ENCODE measurements at places on chromosomes 5 and 9.

DNA sequence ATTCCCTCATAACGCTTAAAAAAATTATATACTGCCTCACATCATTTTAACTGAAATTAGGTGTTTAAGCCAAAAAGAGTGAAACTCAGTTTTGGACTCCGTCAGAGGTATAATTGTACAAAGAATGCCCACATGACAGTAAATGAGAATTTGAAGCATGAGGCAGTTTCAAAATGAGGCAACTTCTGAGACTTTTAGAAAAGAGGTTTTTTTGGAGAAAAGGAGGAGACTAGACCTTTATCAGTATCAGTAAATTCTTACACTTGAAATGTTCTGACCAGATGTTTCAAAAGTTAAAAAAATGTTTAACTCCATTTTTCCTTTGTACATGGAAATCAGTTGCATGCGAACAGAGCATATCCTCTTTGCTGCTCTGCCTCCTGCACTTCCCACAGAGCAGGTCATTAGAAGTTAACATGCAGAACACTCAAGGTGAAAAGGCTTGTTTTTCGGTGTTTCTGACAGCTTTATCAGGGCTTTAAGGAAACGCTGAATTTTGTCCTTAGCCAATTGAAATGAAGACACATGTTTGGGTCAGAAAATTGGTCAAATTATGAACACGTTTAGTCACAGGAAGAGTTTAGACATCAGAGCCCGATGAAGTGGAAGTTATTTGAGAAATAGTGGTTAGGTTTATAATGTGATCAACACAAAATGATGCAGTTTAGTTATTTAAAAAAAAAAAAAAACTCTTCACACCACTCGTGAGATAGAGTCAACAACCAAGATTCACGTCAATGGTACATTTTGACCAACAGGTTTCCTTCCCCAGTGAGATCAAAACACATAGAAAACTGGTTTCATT lies 59.5 kb downstream of the PIK3R1 start:
- no peak for DNase-seq

- DNase-seq: no peak
Observed at GRCh38 chr5:137312011-137312410, 187.1 kb downstream of the SPOCK1 start.

DNA sequence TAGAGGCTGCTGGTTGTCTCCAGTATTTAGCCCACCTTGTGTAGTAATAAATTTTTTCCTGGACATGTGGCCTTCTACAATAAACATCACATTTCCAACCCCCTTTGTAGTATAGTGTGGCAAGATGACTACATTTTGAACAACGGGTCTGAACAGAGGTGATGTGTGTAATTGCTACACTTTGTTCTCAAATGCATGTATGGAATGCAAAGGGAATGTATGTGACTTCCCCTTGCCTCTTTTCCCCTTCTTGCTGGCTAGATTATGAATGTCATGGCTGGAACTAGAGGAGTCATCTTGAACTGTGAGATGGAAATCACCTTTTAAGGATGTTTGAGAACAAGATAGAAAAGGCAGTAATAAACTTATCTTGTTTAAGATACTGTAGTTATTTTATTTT lies 54.5 kb downstream of the PRR16 start:
- no peak for DNase-seq

DNA sequence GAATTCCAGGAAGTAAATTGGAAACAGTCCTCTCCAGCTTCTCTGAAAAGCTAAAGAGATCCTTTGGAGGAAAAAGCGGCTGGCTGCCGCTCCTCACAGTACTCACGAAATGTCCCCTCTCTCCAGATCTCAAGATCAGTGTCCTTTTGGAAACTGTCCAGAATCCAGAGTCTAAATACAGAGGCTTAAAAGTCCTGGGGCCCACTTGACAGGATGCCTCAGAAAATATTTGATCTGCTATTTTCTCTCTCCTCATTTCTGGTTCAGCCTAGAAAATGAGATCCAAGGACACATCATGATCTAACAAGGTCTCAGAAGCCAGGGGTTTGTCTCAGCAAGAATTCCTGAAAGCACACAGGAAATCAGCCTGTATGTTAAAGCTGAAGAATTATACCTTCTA lies 7.2 kb downstream of the C1QTNF2 start:
- DNase-seq: no peak

- no peak for DNase-seq
Observed at GRCh38 chr5:170135796-170136490, 30.2 kb downstream of the FOXI1 start.

DNA sequence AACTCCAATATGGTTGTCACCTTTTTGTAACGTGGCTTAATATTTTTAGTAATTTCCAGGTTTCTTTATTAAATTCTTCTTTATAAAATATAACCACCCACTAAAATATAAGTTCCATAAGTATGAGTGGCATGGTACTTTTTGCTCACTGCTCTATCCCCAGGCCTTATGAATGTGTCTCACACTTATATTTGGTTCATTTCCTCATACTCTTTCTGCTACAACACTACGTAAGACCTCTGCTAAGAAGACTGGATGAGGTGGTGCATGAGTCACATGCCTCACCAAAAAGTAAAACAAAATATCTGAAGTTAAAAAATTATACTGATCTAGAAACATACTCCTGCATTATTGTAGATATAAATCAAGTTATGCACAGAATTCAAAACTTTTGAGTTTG lies 400.9 kb downstream of the HCN1 start:
- no peak for DNase-seq

- no peak for DNase-seq
Observed at GRCh38 chr9:124453586-124454191, 3.4 kb downstream of the ADGRD2 start.

DNA sequence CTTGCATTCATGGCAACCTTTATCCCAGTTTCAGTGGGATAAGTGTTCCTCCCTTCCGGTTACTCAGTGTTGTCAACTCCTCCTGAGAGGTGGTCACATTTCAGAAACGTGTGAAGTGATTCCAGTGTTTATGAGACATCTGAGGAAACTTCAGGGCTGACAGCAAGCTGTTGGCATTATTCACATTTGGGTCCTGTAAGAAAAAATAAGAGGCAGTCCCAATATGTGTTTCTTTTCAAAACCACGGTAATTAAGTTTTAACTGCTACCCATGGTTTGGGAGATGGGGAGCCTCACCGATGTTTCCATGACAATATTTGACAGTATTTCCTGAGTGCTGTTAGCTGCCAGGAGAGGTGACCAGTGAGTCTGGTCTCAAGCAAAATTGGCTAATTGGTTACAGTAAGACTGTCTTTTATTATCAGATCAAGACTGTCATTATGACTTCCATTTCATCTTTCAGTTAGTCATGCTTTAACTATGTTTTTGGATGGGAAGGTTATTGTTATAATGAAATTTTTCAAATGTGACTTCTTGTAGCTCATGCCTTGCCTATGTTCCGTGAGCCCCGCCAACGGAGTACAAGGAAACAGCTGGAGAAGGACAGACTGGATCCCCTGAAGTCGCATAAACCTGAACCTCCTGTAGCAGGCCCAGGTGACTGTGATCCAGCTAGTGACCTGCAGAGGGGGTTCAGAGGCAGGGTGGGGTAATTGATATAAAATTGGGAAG lies 115.3 kb downstream of the GDNF start:
- no peak for DNase-seq

DNA sequence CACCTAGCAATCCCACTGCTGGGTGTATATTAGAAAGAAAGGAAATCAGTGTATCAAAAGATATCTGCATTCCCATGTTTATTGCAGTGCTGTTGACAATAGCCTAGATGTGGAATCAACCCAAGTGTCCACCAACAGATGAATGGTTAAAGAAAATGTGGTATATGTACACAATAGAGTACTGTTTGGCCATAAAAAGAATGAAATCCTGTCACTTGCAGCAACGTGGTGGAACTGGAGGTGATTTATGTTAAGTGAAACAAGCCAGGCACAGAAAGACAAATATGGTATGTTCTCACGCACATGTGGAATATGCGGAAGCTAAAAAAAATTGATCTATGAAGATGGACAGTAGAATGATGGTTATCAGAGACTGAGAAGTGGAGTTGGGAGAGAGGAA lies 221.6 kb upstream of the DAP start:
- no peak for DNase-seq

- no peak for DNase-seq
Observed at GRCh38 chr5:116320486-116320885, 235.7 kb downstream of the COMMD10 start.

DNA sequence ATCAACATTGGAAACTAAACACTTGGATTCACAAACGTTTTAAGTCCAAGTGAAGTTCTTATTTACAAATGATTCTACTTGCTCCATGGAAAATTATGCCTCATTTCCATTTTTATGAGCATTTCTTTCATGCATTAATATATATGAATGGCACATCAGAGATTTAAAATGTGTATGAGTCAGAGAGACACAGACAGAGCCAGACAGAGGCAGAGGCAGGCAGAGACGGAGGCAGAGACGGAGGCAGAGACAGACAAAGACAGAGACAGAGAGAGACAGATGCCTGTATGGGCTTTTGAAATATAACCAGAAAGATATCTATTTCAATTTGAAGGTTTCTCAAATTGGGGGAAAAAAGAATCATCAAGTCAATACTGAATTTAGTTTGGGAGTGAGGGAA lies 649.0 kb downstream of the PTPRD start:
- no peak for DNase-seq

DNA sequence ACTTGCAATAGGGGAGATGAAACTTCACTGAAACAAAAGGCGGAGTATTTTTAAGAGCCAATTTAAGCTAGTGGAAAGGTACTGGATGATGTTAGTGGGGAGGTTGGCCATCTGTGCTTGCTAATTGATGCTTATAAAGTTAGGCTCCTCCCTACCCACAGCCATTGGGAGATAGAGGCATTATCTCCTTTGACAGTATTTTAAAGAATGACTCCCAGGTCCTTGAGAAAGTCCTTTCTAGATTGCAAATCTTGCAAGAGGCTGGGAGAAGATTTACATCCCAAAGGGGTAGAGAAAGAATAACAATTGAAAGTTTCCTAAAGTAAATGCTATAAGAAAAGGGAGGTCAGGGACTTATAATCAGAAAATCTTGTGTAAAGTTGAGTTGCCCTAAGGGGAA lies 282.6 kb downstream of the BRINP1 start:
- no peak for DNase-seq

GRCh38 chr9:6409811-6410210 lies 3.2 kb upstream of the UHRF2 start:
- DNase-seq: no peak

GRCh38 chr5:57009811-57010210 lies 57.9 kb upstream of the MIER3 start:
- DNase-seq: no peak

DNA sequence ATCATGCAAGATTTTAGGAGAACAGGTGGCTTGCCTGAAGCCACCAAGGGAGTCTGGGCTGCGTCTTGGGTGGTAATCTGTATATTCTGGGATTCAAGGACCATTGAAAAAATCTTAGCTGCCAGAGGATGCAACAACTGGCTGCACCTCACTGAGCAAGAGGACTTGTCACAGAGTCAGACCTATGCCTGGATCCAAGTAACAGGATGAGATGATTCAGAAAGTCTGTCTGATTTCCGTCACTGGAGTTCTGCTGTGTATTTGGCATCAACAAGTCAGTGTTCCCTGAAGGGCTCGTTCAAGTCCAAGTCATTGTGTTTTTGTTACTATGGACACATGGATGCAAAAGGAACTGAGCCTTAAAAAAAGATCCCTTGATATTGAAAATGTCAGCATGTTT lies 37.8 kb upstream of the CARTPT start:
- no peak for DNase-seq

DNA sequence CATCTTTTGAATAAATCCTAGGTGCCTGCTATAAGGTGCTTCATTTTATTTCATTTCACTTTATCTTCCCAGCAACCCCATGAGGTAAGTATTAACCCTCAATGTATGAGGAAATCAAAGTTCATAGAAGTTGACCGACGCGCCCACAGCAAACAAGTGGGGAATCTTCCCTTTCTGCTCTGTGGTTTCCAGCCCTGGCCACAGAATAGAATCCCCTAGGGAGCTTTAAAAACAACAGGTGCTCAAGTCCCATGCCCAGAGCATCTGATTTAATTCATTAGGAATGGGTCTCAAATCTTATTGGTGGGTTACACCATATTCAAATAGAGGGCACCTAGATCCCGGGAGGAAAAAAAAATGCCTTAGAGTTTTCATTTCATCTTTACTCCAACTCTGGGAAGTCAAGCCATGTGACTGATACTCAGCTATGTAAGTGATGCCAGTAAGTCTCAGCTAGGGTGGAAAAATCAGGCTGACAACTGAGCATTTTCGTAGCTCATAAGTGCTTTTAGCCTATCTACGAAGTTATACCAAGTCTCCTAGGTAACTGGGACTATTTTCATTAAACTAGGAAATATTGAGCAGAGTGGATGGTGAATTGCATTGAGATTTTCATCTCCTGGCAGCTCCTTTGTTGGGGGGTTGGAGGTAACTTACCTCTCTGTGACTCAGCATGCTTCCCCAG lies 353.4 kb upstream of the SLC30A5 start:
- DNase-seq: peak; percentile 69

GRCh38 chr9:8706531-8706930 lies 907.0 kb upstream of the DMAC1 start:
- no peak for DNase-seq

DNA sequence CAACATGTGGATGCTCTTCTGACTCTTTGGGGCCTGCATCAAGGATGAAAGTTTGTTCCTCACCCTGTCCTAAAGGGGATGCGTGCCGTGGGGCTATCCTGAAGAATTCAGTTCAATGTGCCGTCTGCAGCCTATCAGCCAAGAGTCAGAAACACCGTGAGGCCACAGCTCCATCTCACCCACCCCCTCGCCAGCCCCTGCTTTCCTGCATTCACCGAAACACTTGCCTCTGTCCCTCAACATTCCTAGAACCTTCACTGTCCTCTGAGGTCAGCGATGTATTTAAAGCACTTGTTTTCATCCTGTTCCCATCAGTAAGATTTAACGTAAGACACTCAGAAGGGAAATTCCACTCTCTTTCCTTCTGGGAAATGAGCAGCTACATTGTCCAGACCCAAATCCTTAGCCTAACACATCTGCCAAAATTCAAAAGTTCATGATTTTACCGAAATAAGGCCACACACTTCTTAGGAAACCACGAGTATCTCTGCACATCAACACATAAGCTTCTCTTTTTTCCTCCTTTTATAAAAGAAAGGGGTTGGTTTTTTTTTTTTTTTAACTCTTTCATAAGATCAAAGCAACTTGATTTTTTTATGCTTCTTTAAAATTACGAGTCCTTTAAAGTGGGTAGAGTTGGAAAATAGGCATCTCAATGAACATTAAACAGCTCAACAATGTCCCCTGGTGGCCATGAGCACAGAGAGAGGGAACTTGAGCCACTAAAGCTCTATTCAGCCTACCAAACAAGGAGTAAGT lies 100.7 kb downstream of the SUSD1 start:
- peak; percentile 82 for DNase-seq

- DNase-seq: no peak
Observed at GRCh38 chr9:109063760-109064159, 50.5 kb upstream of the CTNNAL1 start.

DNA sequence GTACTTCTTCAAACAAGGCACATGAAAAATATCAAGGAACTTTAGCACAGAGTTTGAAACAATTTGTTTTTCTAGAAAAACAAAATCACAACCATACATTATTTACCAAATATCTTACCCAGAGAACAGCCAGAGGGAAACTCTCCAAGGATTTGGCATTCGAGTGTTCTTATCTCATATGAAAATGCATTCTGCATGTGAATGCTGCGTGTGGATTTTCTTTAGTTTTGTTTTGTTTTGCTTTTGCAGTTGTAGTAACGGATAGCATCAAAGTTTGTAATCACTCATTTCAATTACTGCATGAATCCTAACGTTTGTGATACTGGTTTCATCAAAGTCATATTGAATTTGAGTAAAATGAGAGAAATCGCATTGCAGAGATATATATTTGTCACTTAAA lies 28.0 kb downstream of the ADAMTSL1 start:
- no peak for DNase-seq
